ENCODE measurements at places on chromosomes 2 and 18. TPM values are rescaled to one million over a fixed set of nuclear protein-coding genes. Genes with fewer than 3 reads are reported as not detected.
A peak's percentile ranks its signal among the peaks of the same experiment; 100 is the strongest.

Gene REG3A
- total RNA-seq = not detected

Gene ILKAP
- 47.2 TPM for total RNA-seq

Gene DSC1
- total RNA-seq = not detected

- peaks cover 14% of the 10 kb centered on the region for H3K27me3 ChIP-seq
- peaks cover 7% of the 10 kb centered on the region for H3K4me1 ChIP-seq
- no peak for DNase-seq
- no peak overlapping the region for H3K4me3 ChIP-seq
- H3K36me3 ChIP-seq = no peaks in the 10 kb centered on the region
- no peak overlapping the region for H3K27ac ChIP-seq
These were observed 42.4 kb downstream of the TMEM18 start for GRCh38 chr2:634636-635388.

DNA sequence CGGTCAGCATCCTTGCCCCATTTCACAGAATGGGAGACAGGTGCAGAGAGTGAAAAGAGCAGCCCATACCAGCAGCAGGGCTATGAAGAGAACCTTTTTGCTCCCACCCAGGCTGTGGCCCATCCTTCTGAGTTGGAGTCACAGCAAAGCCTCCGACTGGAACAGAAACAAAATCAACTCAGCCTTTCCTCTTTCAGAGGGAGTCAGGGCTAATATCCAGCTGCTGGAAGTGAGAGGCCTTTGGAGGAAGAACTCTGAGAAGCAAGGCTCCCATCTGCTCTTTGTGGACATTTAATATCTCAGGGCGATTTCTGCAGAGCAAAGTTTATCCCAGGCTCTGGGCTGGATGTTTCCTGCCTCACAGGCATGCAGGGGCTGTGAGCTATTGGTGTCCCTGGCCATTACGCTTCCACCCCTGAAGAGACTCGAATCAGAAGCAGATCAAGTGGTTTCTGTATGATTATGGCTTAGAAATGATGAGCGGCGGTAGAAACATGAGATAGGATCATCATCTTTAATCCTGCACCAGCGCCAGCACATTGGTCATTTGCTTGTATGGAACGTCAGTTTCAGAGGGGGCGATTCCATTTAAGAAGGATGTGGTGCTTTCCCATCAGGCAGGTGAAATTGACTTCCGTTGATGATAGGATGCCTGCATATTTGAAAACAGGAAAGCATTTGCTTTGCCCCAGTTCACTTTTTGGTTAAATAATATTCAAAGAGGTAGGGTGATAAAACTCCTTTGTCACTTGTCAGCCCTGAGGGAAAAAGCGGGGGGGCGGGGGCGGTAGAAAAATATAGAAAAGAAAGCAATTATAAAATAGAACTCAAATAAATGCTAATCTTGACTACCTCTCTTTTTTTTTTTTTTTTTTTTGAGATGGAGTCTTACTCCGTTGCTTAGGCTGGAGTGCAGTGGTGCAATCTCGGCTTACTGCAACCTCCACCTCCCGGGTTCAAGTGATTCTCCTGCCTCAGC is 152.4 kb downstream of the LRRC30 start:
- no peaks in the 10 kb centered on the region for H3K27me3 ChIP-seq
- no peak overlapping the region for H3K27ac ChIP-seq
- no peak for DNase-seq
- no peaks in the 10 kb centered on the region for H3K36me3 ChIP-seq

DNA sequence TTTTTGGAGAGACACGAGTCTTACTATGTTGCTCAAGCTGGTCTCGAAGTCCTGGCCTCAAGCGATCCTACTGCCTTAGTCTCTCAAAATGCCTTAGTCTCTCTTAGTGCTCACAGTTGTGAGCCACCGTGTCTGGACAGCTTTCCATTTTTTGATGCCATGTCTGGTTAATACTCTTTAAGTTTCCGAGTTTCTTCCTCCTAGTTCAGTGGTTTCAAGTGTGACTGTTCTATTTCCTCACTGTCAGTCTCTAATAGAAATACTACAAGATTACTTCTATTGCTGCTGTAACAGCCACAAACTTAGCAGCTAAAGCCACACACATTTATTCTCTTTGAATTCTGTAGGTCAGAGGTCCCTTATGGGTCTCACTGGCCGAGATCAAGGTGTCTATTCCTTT is 125.1 kb upstream of the MGAT5 start:
- H3K4me1 ChIP-seq = peaks cover 34% of the 10 kb centered on the region
- no peak overlapping the region for H3K4me3 ChIP-seq
- H3K27ac ChIP-seq = no peak overlapping the region
- DNase-seq = no peak
- H3K36me3 ChIP-seq = no peaks in the 10 kb centered on the region

DNA sequence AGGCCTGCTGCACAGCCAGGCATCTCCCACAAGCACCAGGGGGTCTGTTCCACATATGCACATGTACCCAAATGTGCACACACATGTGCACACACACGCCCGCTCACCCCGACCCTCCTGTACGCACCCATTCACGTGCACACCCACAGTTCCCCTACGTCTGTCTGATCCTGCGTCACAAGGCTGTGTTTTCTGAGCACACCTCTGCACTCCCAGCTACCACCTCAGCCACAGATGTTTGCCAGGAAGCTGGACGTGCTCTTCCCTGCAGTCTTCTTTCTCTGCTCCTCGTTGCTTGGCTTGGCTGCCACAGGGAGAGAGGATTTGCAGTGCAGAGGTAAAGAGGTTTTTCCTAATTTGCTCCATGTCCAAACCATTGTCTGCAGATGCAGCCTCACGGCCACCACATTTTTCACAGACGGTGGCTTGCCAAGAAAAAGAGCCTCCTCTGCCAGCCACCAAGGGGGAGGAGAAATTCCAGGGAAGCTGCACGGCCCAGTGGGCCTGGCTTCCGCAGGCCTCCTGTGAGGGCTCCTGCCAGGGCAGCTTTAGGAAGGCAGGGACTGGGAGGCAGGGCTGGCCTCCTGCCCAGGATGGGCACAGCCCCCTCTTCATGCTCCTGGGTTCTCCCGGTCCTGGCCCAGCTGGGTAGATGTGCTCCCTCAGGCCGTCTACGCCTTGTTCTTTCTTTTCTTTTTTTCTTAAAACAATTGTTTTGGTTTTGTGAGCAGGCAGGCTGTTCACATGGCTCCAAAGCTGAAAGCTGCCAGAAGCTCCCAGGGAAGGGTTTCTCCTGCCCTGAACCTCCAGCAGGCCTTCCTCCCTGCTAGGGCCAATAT is 29.3 kb upstream of the HS6ST1 start:
- no peak for DNase-seq
- H3K4me1 ChIP-seq = peaks cover 19% of the 10 kb centered on the region
- peak overlapping the region; percentile 65 for H3K27ac ChIP-seq
- no peaks in the 10 kb centered on the region for H3K36me3 ChIP-seq
- H3K27me3 ChIP-seq = no peaks in the 10 kb centered on the region
- H3K4me3 ChIP-seq = no peak overlapping the region
